A549 treated with DMSO at 1 μM for 4 hours (cell line): ENCODE measurements at places on chromosomes 7 and 10. TPM values are rescaled to one million over a fixed set of nuclear protein-coding genes. Genes with fewer than 3 reads are reported as not detected.

Gene CROT
- 5.4 to 8.5 TPM (median 7.3 TPM) in 5 replicates for total RNA-seq

Gene HNRNPF
- 320 to 358 TPM (median 347 TPM) in 5 replicates for total RNA-seq

Gene SLC18A2
- total RNA-seq = 0.03 to 0.08 TPM (median 0.05 TPM) in 4 of 5 replicates, not detected in the other

Gene VPS37D
- 3.1 to 5.5 TPM (median 4.4 TPM) in 5 replicates for total RNA-seq

Gene CRHR2
- not detected in 5 replicates for total RNA-seq

Gene LIPF
- total RNA-seq = not detected in 5 replicates

Gene ZNF722
- total RNA-seq = not detected in 5 replicates

Gene BCL7B
- 67.1 to 80.2 TPM (median 70.2 TPM) in 5 replicates for total RNA-seq

Gene CCDC172
- not detected in 5 replicates for total RNA-seq

Gene TUBB8
- 0.11 TPM in 1 of 5 replicates, not detected in the others for total RNA-seq

Gene SLC26A5
- total RNA-seq = not detected in 5 replicates

Gene ADRA2A
- total RNA-seq = 0.02 to 0.04 TPM in 2 of 5 replicates, not detected in the others

Gene ZDHHC6
- total RNA-seq = 21.8 to 34.4 TPM (median 31.6 TPM) in 5 replicates

Gene PTPRN2
- total RNA-seq = 0.52 to 1.2 TPM (median 0.91 TPM) in 5 replicates

Gene UBE2D1
- 14.3 to 30.3 TPM (median 23.6 TPM) in 5 replicates for total RNA-seq

Gene PRLHR
- not detected in 5 replicates for total RNA-seq

Gene SLC4A2
- 206 to 317 TPM (median 271 TPM) in 5 replicates for total RNA-seq

Gene HMX3
- total RNA-seq = not detected in 5 replicates

Gene KCP
- total RNA-seq = 0.08 to 0.31 TPM (median 0.17 TPM) in 5 replicates

Gene COL28A1
- 0.56 to 0.97 TPM (median 0.71 TPM) in 5 replicates for total RNA-seq

Gene ASAH2
- total RNA-seq = 0.80 to 3.3 TPM (median 1.3 TPM) in 5 replicates

Gene TUBAL3
- total RNA-seq = 0.30 to 0.52 TPM (median 0.33 TPM) in 5 replicates

Gene CPXM2
- total RNA-seq = 0.02 TPM in 1 of 5 replicates, not detected in the others

Gene HOXA3
- 7.1 to 12.9 TPM (median 7.6 TPM) in 5 replicates for total RNA-seq

Gene ALOX5
- 0.13 to 0.66 TPM (median 0.28 TPM) in 5 replicates for total RNA-seq

Gene ENKUR
- 0.17 to 0.43 TPM (median 0.31 TPM) in 5 replicates for total RNA-seq

Gene PHKG1
- total RNA-seq = 0.52 to 0.68 TPM (median 0.63 TPM) in 5 replicates

Gene FEZF1
- not detected in 5 replicates for total RNA-seq

Gene MSS51
- 0.36 to 0.74 TPM (median 0.44 TPM) in 5 replicates for total RNA-seq

Gene SYNPO2L
- 0.01 TPM in 1 of 5 replicates, not detected in the others for total RNA-seq

Gene CFAP58
- 0.07 to 0.28 TPM (median 0.11 TPM) in 5 replicates for total RNA-seq

Gene GRM3
- not detected in 5 replicates for total RNA-seq

Gene STEAP4
- 0.01 TPM in 2 of 5 replicates, not detected in the others for total RNA-seq

Gene SEMA3A
- total RNA-seq = 6.3 to 8.3 TPM (median 7.9 TPM) in 5 replicates

Gene LGI1
- total RNA-seq = not detected in 5 replicates

Gene ZNF248
- total RNA-seq = 2.9 to 6.0 TPM (median 4.4 TPM) in 5 replicates

Gene SPDYE1
- total RNA-seq = not detected in 5 replicates

Gene AGAP9
- 8.2 to 12.1 TPM (median 9.8 TPM) in 5 replicates for total RNA-seq

Gene NACAD
- total RNA-seq = 0.11 to 0.34 TPM (median 0.18 TPM) in 5 replicates

Gene HOXA4
- total RNA-seq = 1.3 to 3.0 TPM (median 2.8 TPM) in 5 replicates

Gene ASZ1
- not detected in 5 replicates for total RNA-seq

Gene TRDMT1
- 2.8 to 5.1 TPM (median 4.1 TPM) in 5 replicates for total RNA-seq

Gene KCNH2
- total RNA-seq = 0.35 to 0.51 TPM (median 0.44 TPM) in 5 replicates

Gene SFTPA1
- not detected in 5 replicates for total RNA-seq

Gene GIMAP4
- not detected in 5 replicates for total RNA-seq

Gene MEOX2
- total RNA-seq = not detected in 5 replicates

Gene ZNF804B
- total RNA-seq = not detected in 5 replicates

Gene ACSM6
- not detected in 5 replicates for total RNA-seq

Gene ZNF736
- total RNA-seq = 0.01 to 0.10 TPM (median 0.02 TPM) in 4 of 5 replicates, not detected in the other

Gene MRLN
- total RNA-seq = not detected in 5 replicates

Gene TMEM184A
- total RNA-seq = 6.7 to 15.3 TPM (median 13.2 TPM) in 5 replicates

Gene FFAR4
- 0.17 to 0.31 TPM (median 0.21 TPM) in 5 replicates for total RNA-seq
